ENCODE measurements at places on chromosomes 2 and 18. TPM values are rescaled to one million over a fixed set of nuclear protein-coding genes. Genes with fewer than 3 reads are reported as not detected.

DNA sequence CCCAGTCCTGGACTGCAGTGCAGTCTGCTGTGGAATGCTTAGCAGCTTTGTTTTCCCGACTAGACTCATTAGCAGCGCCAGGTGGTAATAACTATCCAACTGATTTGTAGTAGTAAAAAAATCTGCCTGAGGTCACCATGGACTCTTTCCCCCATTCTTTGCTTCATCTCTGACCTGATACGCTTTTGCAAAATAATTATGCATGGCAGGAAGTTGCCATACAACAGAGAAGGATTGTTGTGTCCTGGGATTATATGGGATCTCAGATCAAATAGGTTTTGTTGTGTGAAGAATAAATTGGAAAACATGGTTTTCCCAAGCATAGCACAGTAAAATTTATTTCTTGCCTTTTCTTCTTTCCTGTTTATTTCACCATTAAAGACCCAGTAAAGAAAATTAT lies 72.4 kb upstream of the ATP5MC3 start:
- no peak overlapping the region for H3K4me3 ChIP-seq
- no peak overlapping the region for H3K27ac ChIP-seq
- no peak for DNase-seq
- H3K4me1 ChIP-seq: no peaks in the 10 kb centered on the region
- no peaks in the 10 kb centered on the region for H3K27me3 ChIP-seq

DNA sequence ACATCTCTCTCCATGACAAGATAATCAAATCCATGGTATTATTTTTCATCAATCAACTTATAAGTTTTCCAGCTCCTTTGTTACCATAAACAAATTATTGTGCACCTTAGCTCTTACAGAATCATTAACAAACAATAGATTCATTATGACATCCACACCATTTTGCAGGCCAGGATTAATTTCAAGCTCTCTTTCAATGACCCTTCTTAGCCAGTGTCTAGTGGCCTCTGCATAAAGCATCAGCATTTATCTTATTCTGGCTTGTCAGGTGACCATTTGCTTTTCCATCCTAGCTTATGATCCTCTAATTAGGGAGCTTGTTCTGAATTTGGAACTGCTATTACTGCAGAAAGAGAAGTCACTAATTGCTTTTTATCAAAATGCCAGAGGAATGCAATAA lies 806.2 kb upstream of the CHAC2 start:
- no peaks in the 10 kb centered on the region for H3K4me1 ChIP-seq
- no peak overlapping the region for H3K27ac ChIP-seq
- no peaks in the 10 kb centered on the region for H3K36me3 ChIP-seq
- no peak overlapping the region for H3K4me3 ChIP-seq
- no peaks in the 10 kb centered on the region for H3K27me3 ChIP-seq

DNA sequence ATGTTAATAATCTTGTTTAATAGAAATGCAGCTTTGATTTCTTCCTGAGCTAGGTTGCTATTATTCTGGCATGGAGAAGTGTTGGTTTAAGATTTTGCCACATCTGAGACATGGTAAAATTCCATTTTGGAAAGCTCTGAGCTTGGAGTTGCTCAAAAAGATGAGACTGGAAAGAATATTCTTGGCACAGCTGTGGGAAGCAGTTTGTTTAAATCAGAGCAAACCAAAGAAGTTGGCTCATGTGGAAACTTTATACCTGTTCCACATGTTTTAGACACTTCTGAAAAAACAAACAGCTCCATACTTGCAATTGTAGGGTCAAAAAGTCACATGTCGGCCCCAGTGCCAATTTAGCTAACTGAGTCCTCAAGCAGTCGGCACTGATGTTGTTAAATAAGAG lies 116.6 kb downstream of the SLC4A3 start:
- no peak for DNase-seq
- no peak overlapping the region for H3K4me3 ChIP-seq
- H3K27me3 ChIP-seq: no peaks in the 10 kb centered on the region
- H3K27ac ChIP-seq: no peak overlapping the region
- H3K36me3 ChIP-seq: no peaks in the 10 kb centered on the region
- H3K4me1 ChIP-seq: peaks cover 14% of the 10 kb centered on the region

DNA sequence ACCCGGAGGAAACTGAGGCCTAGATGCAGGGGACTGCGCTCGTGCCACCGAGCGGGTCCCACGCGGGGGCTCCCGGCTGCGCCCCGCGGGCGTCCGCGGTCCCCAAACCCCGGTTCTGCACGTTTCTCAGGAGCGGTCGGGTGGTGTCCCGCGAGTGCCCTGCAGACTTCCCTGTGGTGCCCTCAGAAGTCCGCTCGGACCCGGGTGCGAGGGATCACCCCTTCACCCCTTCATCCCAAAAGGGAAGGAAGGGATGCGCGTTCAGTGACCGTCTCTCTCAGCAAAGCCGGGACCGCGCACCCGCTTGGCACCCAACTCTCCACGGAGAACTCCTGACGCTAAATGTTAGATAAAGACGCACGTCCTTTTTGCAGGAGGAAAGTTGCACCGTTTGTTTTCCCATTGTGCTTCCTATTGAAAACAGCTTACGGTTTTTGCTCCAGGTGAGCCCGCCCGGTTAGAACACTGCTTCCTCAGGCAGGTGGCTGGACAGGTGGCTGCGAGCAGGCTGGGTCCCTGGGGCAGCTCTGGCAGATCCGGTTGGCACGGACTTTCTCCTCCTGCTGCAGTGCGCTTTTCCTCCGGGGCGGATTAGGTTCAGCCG lies 779 bp downstream of the DGKD start:
- peak overlapping the region; percentile 71 for H3K4me3 ChIP-seq
- H3K36me3 ChIP-seq: no peaks in the 10 kb centered on the region
- H3K27me3 ChIP-seq: no peaks in the 10 kb centered on the region
- no peak for DNase-seq
- peaks cover 46% of the 10 kb centered on the region for H3K4me1 ChIP-seq
- no peak overlapping the region for H3K27ac ChIP-seq

DNA sequence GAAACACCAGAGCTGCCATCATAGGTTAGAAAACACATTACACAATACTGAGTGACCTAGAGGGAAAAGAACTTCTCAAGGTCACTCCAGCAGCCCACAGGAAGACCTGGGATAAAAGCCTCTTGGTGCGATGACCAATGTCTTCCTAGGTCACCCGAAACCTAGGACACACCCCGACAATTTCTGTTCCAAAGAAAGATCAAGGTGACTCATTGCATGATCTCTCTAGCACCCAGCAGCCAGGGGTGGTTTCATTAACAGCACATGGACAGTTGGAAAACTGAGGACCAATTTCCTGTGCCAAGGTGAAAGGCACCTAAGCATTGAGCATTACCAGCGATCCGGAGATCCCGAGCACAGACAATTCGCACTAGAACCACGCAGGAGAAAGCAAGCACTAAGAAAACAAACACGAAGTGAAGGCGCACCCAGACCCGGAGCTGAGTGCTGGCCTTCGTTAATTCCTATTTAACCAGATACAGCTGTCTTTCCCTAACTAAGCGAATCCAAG lies 1.5 kb downstream of the CACNB4 start:
- no peaks in the 10 kb centered on the region for H3K36me3 ChIP-seq
- no peak for DNase-seq
- peak overlapping the region; percentile 66 for H3K27ac ChIP-seq
- peaks cover 26% of the 10 kb centered on the region for H3K4me1 ChIP-seq
- peaks cover 39% of the 10 kb centered on the region for H3K27me3 ChIP-seq

DNA sequence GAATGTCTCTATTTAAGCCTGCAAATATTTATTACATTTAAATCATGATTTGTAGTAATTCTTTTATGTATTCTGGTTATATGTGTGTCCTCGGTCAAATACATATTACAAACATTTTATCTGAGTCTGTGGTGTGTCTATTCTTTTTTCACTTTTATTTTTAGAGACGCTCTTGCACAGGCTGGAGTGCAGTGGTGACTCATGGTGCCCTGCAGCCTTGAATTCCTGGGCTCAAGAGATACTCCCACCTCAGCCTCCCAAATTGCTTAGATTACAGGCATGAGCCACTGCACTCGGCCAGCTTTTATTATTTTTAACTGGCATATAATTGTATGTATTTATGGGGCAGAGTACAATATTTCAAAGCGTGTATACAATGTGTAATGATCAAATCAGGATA lies 47.5 kb downstream of the ARID5A start:
- no peaks in the 10 kb centered on the region for H3K36me3 ChIP-seq
- no peak overlapping the region for H3K4me3 ChIP-seq
- no peak for DNase-seq
- no peak overlapping the region for H3K27ac ChIP-seq
- no peaks in the 10 kb centered on the region for H3K27me3 ChIP-seq

DNA sequence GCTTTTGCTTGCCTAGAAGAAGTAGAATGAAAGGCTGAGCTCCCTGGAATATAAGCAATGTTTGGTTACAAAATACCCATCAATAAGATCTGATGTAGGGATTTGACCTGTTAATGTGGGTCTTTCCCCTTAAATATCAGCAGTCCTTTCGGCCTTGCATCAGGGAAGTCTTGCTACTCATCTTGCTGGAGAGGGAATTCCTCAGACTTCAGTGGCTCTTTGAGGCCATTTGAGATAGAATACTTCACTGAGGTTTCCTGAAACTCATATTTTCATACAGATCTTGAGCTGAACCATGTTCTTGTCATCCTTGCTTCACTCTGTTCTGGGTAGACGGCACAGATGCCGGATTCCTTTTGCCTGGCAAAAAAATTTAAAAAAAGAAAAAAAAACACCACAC lies 3.9 kb downstream of the TWIST2 start:
- H3K4me3 ChIP-seq: no peak overlapping the region
- DNase-seq: peak; percentile 31
- peaks cover 14% of the 10 kb centered on the region for H3K4me1 ChIP-seq
- no peaks in the 10 kb centered on the region for H3K27me3 ChIP-seq

DNA sequence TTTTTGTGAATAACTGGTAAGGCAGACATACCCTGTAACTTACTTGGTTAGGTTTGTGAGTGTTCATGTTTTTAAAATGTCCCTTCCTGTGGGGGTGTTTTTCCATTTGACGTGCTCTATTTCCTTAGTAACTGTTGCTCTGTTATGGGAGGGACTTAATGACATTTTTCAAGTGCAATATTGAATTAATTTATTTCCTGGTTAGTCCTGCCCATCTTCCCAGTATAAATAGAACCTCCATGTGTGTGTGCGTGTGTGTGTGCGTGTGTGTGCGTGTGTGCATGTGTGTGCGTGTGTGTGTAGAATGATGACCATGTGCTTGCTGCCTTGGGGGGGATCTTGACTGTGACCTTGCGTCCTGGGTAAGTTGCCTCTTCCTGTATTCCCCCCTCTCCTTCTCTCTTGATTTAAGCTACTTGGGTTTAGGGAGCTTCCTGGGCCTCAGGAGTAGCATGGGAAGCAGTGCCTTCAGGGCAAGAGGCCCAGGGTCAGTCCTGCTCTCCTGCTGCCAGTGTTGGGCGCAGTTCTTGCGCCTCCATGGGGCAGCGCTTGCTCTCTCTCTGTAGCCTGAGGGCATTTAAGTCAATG lies 163.9 kb downstream of the LDLRAD4 start:
- H3K27me3 ChIP-seq: no peaks in the 10 kb centered on the region
- H3K27ac ChIP-seq: peak overlapping the region; percentile 84
- H3K4me1 ChIP-seq: peaks cover 64% of the 10 kb centered on the region
- H3K4me3 ChIP-seq: peak overlapping the region; percentile 49

- no peak overlapping the region for H3K27ac ChIP-seq
- H3K27me3 ChIP-seq: no peaks in the 10 kb centered on the region
- no peaks in the 10 kb centered on the region for H3K36me3 ChIP-seq
These were observed 99.6 kb upstream of the RIOK3 start for GRCh38 chr18:23353459-23353858.

DNA sequence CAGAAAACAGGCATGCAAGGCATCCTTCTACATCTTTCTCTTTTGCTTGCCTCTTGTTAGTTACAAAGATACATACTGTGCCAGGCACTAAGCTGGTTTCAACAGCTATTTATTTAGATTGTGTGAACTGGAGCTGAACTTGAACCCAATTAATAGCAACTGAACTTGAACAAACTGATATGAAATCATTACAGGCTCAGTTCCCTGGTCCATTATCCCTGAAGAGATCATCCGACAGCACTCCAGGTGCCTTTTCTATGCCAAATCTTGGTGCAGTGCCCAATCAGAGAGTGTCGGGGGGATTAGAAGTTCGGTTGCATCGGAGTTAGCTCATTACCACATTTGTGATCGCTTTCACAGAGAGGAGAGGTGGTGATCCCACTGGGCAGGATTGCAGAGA lies 477.6 kb downstream of the PARD3B start:
- no peak for DNase-seq
- no peak overlapping the region for H3K27ac ChIP-seq
- no peaks in the 10 kb centered on the region for H3K36me3 ChIP-seq
- H3K4me1 ChIP-seq: peaks cover 38% of the 10 kb centered on the region

GRCh38 chr2:177245010-177245422 lies 19.5 kb downstream of the NFE2L2 start:
- peaks cover 97% of the 10 kb centered on the region for H3K4me1 ChIP-seq
- H3K27me3 ChIP-seq: no peaks in the 10 kb centered on the region
- H3K36me3 ChIP-seq: no peaks in the 10 kb centered on the region
- H3K27ac ChIP-seq: peak overlapping the region; percentile 81
- DNase-seq: no peak

- H3K4me3 ChIP-seq: no peak overlapping the region
- no peaks in the 10 kb centered on the region for H3K36me3 ChIP-seq
- DNase-seq: no peak
- H3K27ac ChIP-seq: no peak overlapping the region
- H3K27me3 ChIP-seq: no peaks in the 10 kb centered on the region
These were observed 207.1 kb downstream of the ZNF521 start for GRCh38 chr18:25144820-25145219.

GRCh38 chr2:123609077-123609476 lies 416.0 kb upstream of the CNTNAP5 start:
- no peaks in the 10 kb centered on the region for H3K36me3 ChIP-seq
- DNase-seq: no peak
- H3K27me3 ChIP-seq: no peaks in the 10 kb centered on the region

DNA sequence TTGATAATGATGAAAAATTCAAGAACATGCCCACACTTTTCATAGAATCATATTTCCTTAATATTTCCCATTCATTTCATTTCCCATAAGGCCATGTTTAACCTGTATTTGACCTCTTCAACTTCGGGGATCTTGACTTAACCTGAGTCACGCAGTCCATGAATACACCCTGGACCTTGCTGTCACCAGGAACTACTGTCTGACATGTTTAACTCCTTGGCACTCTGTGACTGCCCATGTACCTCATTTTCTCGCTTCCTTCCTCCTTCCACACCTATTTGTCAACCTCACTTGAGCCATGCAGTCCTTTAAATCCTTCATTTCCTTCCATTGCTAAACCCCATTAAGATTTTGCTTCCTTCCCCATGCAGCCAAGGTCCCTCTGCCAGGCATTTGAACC lies 16.3 kb downstream of the ABCB11 start:
- no peaks in the 10 kb centered on the region for H3K4me1 ChIP-seq
- DNase-seq: no peak
- no peaks in the 10 kb centered on the region for H3K36me3 ChIP-seq
- no peak overlapping the region for H3K27ac ChIP-seq

- H3K27me3 ChIP-seq: no peaks in the 10 kb centered on the region
- peaks cover 14% of the 10 kb centered on the region for H3K36me3 ChIP-seq
- DNase-seq: no peak
- H3K4me3 ChIP-seq: no peak overlapping the region
These were observed 100.7 kb upstream of the MCFD2 start for GRCh38 chr2:47016172-47016913.

GRCh38 chr18:26181343-26181826 lies 44.9 kb upstream of the TAF4B start:
- DNase-seq: no peak
- no peaks in the 10 kb centered on the region for H3K36me3 ChIP-seq
- no peak overlapping the region for H3K27ac ChIP-seq
- H3K4me1 ChIP-seq: no peaks in the 10 kb centered on the region
- H3K4me3 ChIP-seq: no peak overlapping the region

Gene RESP18
- total RNA-seq: not detected

Gene CXCR1
- not detected for total RNA-seq

Gene GALNT14
- total RNA-seq: 0.33 TPM

Gene DNAH7
- 0.39 TPM for total RNA-seq

Gene GAL3ST2
- not detected for total RNA-seq
